ENCODE measurements at places on chromosomes 7 and 10. TPM values are rescaled to one million over a fixed set of nuclear protein-coding genes. Genes with fewer than 3 reads are reported as not detected.

DNA sequence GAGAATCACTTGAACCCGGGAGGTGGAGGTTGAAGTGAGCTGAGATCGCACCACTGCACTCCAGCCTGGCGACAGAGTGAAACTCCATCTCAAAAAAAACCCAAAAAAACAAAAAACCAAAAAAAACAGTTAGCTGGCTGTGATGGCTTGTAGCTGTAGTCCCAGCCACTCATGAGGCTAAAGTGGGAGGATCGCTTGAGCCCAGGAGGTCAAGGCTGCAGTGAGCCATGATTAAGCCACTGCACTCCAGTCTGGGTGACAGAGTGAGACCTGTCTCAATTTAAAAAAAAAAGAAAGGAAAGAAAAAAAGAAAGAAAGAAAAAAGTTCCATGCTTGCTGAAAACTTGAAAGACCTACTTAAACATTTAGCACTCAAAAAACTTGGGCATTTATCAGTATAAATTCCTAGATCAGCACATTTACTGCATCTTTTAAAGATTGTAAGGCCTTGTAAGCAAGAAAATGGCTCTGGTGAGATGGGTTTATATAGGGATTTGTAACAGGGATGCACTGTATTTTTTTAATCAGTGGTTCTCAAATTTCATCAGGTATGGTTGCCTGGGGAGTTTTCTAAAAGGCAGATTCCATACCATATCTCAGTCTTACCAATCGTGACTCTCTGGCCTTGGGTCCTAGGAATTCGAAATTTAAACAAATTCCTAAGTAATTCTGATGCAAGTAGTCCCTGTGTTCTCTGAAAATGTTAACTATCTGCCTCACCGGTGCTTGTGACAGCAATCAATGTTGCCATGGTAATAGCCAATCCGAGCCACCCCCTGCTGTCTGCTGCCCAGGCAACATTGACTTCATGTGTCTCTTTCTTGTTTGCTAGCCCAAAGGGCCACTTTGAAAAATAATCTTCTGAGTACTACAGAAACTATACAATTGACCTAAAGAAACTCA is 11.5 kb upstream of the NT5C2 start:
- DNase-seq: no peak

- DNase-seq: no peak
Measured at GRCh38 chr7:44052771-44053365, 8.4 kb downstream of the DBNL start.

- DNase-seq: no peak
Measured at GRCh38 chr7:40234666-40235065, 99.9 kb downstream of the SUGCT start.

GRCh38 chr10:33237736-33238624 is 96.5 kb downstream of the NRP1 start:
- no peak for DNase-seq

GRCh38 chr10:43689618-43689954 is 40.9 kb upstream of the ZNF32 start:
- peak; percentile 51 for DNase-seq

GRCh38 chr7:20217193-20217948 is at the start of gene MACC1:
TSS of gene MACC1 (minus strand) at chr7:20217384. CDS start at chr7:20161862, 55,522 bp downstream.
- no peak for DNase-seq

- DNase-seq: no peak
Measured at GRCh38 chr10:23053036-23053435, 42.3 kb upstream of the MSRB2 start.

DNA sequence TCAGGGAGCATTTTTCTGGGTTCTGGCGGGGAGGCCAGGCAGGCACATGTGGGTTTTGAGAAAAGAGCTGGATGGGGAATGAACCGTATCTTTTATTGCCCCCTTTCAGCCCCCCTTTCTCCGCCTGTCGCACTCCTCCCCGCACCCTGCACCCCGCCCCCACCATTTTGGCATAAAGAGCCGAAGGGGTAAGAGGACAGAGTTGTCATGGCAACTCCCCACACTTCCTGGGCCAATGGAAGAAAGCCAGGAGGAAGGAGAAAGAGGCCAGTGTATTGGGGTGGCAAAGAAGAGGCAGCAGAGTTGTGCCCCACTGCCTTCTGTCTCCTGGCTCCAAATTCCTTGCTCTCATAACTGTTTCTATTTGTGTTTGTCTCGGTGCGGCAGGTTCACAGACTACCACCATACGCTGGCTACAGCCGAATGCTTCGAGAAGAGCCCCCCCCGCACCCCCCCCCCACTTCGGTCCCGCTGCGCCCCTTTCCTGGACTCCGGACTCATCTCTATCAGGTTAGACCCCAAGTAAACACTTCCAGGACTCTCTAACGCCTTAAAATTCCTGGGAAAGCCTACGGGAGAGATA is 3.4 kb downstream of the KCNIP2 start:
- DNase-seq: no peak

DNA sequence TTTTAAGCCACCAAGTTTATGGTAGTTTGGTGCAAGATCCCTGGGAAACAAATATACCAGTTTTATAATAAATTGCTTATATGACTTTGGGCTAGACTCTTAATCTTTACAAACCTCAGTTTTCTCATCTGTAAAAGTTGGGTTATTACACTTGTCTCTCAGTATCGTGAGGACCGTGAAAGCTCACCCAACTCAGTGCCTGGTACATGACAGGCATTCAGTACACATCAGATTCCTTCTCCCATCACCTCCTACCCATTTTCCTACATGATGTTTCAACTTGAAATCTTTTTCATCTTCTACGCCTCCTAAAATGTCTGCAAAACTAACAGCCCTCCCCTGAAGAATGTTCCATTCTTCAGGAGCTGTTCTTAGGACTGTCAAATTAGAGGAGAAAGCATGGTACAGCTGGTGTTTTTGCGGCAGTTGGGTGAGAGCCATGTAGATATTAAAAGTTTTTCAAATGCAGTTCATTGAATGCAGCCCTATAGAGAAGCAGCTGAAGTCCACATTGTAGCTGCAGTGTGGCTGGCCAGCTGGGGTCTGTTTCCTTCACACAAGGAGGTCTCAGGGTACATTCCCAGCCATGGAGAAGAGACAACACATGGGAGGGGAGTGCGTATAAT is 812.8 kb downstream of the LRMDA start:
- no peak for DNase-seq

- no peak for DNase-seq
Measured at GRCh38 chr7:14275356-14275755, 285.9 kb upstream of the ETV1 start.

GRCh38 chr7:82376739-82377138 is 66.8 kb downstream of the CACNA2D1 start:
- DNase-seq: no peak

GRCh38 chr7:24778543-24779282 is 21.4 kb upstream of the GSDME start:
- DNase-seq: peak; percentile 29

DNA sequence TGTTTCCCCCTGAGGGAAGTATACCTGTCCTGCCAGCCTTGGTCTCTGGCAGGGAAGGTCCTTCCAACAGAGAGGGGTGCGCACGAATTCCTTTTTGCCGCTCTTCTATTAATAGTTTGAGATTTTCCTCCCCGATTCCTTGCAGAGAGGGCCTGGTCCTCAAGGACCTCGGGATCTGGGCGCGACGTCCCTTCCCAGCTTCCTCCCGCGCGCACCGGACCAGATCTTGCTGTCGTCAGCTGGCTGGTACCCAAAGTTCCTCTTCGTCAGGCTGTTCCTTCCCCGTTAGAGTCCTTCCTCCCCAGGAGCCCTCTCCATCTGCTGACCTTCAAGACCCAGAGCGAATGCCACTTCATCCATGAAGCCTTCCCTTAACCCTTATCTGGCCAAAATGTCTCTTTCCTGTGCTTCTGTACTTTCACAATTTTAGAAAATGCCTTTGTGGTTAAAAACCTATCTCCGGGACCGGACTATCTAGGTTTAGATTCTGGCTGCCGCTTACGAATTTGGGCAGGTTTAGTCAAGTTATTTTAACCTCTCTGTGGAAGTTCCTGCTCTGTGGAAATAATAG is 851 bp upstream of the GOT1 start:
- DNase-seq: peak; percentile 30

DNA sequence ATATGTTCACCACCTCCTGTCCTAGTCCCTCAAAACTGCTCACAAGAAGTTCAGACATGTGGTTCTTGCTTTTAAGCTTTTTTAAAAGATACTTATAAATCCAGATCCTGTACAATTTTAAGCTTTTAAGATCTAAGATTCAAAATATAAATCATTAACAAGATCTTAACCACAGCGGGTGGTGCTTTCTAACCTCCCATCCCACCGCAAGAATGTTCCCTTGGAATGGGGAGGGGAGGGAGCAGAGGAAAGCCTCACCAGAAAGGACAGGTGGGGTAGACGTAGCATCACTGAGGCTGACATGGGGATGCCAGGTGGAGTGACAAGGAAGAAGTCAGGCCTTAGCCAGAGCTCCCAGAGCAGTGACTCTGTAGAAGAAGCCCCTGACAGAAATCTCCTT is 133.5 kb downstream of the C1GALT1 start:
- no peak for DNase-seq

DNA sequence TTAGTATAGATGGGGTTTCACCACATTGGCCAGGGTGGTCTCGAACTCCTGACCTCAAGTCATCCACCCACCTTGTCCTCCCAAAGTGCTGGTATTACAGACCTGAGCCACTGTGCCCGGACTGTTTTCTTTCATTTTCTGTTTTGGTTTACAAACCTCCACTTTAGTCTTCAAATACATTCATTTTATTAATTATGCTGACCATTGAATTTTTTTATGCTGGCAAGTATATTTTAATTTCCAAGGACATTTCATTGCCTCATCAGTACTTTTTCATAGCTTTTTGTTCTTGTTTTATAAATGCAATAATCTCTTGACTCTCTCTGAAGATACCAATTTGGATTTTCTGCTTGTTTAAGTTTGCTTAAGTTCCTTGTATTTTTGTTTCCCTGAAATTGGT is 170.5 kb downstream of the CACNB2 start:
- DNase-seq: no peak

GRCh38 chr10:124705817-124706461 is 38.2 kb downstream of the FAM53B start:
- no peak for DNase-seq

DNA sequence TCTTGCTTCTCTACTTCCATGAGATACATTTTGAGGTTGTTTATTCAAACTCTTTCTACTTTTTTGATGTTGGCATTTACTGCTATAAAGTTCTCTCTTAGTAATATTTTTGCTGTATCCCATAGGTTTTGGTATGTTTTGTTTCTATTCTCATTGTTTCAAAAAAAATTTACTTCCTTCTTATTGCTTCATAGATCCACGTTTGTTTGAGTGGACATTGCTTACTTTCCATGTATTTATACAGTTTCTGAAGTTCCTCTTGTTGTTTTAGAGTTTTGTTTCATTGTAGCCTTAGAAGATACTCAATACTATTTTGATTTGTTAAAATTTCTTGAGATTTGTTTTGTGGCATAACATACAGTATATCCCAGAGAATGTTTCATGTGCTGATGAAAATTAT is 13.7 kb downstream of the TAS2R40 start:
- no peak for DNase-seq

- DNase-seq: no peak
Measured at GRCh38 chr7:85081392-85081791, 105.5 kb downstream of the SEMA3D start.

GRCh38 chr7:43628431-43628830 is 45.5 kb downstream of the STK17A start:
- no peak for DNase-seq

DNA sequence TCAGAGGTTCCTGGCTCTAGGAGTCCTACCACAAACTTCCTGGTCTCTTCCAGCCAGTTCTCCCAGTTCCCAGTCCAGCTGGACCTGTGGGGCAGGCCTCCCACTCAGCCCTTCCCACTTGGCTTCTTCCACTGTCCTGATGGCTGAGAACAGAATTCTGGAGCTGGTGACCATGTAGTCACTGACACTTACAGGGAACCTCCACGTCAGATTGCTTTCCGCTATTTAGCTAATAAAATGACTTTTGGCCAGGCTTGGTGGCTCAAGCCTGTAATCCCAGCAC is 63.5 kb upstream of the ZRANB1 start:
- DNase-seq: no peak

GRCh38 chr10:119350502-119351097 is 143.2 kb downstream of the GRK5 start:
- DNase-seq: no peak

GRCh38 chr7:75989500-75990388 is 4.7 kb downstream of the TMEM120A start:
- no peak for DNase-seq

DNA sequence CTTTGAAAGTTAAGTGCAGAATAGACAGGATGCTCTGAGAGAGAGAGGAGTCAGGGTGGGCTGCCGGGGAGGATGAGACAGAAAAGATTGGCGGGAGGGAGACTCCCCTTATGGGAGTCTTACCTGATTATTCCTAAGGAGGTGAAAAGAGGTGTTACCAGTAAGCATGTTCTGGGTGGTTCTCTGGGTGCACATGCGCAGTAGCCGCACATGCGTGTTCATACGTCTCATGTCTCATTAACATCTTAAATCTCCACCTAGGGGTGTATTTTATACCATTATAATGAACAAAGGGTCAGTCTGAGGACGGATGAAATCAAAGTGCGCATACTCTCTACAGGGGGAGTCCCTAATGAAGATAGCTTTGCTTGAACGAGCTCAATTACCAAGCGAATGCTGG is 592.9 kb upstream of the C7orf33 start:
- DNase-seq: no peak

GRCh38 chr7:141190495-141190894 is 116.6 kb downstream of the TMEM178B start:
- DNase-seq: no peak

DNA sequence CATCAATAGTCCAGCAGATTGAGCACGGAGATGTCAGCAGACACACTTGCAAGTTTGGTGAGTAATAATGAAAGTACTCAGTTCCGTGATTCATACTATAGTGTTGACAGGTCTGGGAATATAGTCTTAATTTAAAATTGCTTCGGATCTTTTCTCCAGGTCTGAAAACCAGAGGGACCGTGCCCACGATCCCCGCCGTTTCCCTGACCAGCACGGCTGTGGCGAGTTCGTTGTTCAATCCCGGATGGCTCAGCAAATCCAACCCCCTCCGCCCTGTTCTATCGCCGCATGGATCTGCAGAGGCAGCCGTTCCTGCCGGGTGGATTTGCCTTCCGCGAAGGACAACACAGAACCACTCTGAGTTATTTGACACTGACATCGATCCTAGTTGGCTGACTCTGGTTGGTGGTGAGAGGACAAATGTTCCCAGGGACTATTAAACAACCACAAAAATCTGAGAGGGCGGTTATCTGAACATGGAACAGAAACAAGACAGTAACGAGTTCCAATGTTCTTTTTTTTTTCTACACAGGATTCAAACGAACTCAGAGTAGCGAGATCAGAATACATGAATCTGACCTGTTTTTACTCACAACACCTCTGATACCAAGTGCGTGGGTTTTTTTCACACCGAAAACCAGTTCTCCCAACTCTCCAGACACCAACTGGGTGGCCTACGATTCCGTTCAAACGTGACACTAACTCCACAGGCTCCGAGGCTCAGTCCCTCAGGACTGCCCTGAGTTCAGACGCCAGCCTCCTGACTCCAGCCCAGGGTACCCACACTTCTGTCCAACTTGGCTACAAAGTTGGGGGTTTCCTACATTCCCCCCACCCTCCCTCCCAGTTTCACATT is 52.7 kb downstream of the RBM17 start:
- peak; percentile 60 for DNase-seq

The CRPPA gene
- 0.53 TPM for total RNA-seq

The SVOPL gene
- not detected for total RNA-seq

The ANKRD30A gene
- not detected for total RNA-seq

The ALOX5 gene
- 1.5 TPM for total RNA-seq

The LRRC17 gene
- total RNA-seq: not detected

The PTEN gene
- total RNA-seq: 71.6 TPM

The FAM180A gene
- total RNA-seq: not detected

The CYP3A4 gene
- not detected for total RNA-seq

The DDC gene
- not detected for total RNA-seq

The GRID2IP gene
- 0.29 TPM for total RNA-seq

The SDK1 gene
- total RNA-seq: 6.1 TPM

The FBXO24 gene
- total RNA-seq: 3.6 TPM

The PIK3AP1 gene
- 5.1 TPM for total RNA-seq

Measured in activated T-cell treated with anti-CD3 and anti-CD28 coated beads, Interleukin-2, amount 50 U/mL, for 72 hours (primary cell).